ENCODE measurements at places on chromosomes 7 and 10.

GRCh38 chr7:118476036-118476435 is 251.5 kb downstream of the ANKRD7 start:
- peak; percentile 33 for DNase-seq

- no peak for DNase-seq
Observed at GRCh38 chr7:112280267-112280666, 73.8 kb downstream of the ZNF277 start.

DNA sequence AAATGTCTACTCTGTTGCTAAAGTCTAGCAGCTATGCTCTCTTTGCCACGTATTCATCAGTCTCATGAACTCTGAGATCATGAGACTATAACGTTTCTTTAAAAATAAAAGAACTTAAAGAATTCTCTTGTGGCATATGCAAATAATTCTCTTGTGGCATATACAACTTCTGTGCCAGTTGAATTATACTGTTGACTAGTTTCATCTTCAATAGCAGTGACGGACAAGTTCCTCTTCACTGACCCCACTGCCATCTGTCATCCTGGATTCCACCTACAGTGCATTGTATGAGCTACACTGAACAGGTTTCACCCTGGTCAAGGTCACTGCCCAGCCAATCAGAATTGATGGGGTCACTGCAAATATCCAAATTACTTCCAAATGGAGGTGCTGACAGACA is 88.2 kb downstream of the CD36 start:
- peak; percentile 91 for DNase-seq

DNA sequence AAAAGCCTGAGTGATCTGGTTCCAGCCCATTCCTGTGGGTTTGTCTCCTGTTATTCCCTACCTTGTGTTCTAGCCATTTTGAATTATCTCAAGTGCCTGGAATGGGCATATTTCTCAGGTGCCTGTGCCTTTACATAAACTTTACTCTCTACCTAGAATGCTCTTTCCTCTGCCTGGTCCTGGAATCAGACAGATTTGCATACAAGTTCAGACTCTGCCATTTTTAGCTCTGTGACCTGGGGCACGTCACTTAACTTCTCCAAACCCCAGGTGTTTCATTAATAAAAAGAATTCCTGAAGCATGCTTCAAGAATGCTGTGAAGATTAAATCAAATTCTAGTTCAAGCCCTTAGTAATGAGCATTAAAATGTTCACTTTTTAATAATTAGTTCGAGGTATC is 7.8 kb downstream of the DCLRE1A start:
- DNase-seq: no peak

DNA sequence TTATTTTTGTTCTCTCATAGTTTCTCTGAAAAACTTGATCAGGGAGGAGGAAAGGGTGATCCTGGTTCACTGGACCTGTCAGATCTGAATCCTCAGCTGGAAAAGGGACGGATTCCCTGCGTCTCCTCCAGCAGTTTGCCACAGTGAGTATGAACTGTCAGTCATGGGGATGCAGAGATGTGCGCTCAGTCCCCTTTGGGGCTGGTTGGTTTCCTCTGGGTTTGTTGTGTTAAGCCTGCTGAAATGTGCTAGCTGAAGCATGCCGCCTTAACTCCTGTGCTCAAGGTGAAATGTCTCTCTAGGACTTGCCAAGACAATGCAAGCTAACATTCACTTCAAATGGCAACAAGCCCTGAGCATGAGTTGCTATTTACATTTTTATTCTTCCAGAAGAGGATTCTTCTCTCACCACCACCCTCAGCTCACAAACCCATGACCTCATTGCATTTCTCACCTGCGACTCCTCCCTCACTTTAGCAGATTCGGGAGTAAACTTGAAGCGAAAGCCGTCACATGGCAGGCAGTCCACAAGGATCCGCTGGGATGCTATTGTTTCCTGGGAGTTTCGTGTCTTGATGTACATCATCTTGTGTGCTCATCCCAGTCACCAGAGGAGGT is 192.9 kb upstream of the FZD8 start:
- DNase-seq: no peak

GRCh38 chr7:1086588-1087464 is 1.1 kb upstream of the GPER1 start:
- peak; percentile 46 for DNase-seq

Data from NCI-H69 (cell line).